Suppressor macrophage (primary cell): ENCODE measurements at places on chromosomes 7 and 10.

DNA sequence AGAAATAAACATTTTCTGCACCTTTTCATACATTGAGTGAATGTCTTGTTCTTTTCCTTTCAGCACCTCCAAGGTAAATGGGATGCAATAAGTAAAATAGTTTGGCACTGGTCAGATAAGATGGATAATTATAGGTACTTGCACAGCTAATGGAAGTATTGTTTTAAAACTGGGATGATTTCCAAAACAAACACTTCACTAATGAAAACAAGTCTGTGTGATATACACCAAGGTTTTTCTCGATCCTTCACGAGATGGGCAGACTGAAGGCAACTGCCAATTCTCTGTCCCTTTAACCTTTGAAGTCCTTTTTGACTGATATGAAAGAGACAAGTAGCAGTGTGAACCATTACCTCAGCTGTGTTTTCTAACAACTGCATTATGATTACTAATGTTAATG is 423.8 kb downstream of the GFRA1 start:
- DNase-seq, result no peak

DNA sequence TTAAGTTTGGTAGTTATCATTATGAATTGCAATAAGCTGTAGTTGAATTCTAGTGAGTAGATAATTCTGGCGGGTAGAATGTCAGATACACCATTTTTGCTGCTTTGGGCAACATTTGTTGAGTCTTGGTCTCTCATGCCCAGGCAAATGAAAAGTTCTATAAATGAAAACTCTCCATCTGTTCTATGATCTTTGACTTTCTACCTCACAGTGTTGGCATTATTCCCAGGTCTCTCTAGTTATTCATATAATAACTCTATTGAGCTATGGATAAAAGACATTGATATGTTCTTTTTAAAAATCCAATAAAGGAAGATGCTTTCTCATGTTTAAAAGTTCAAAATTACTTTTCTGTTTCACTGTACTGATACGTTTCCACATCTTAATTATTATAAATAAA is 415.3 kb upstream of the SEMA3D start:
- no peak for DNase-seq

- DNase-seq, result peak; percentile 67
Observed at GRCh38 chr7:138008588-138009349, 6.9 kb upstream of the CREB3L2 start.

GRCh38 chr7:38842746-38843145 is 66.2 kb downstream of the VPS41 start:
- DNase-seq, result no peak

DNA sequence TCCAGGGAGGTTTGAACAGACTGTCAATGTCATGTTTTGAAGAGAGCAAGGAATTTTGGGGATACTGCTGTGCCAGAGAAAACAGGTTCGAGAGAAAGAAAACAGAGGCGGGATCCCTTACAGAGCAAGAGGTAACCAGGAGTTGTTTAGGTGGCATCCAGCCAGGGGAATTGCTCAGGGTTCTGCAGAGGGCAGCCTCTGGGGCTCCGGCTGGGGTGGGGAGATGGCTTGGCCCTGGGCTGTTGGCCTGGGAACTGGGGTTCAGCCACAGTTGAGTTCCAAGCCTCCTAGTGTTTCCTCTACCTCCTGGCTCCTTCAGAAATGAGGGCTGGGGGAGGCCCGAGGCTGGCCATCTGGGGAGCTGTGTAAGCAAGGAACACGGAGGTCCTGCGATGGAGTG is 68.0 kb downstream of the CAMK1D start:
- no peak for DNase-seq

- DNase-seq, result peak; percentile 63
Observed at GRCh38 chr7:93194386-93194785, 31.9 kb downstream of the HEPACAM2 start.

DNA sequence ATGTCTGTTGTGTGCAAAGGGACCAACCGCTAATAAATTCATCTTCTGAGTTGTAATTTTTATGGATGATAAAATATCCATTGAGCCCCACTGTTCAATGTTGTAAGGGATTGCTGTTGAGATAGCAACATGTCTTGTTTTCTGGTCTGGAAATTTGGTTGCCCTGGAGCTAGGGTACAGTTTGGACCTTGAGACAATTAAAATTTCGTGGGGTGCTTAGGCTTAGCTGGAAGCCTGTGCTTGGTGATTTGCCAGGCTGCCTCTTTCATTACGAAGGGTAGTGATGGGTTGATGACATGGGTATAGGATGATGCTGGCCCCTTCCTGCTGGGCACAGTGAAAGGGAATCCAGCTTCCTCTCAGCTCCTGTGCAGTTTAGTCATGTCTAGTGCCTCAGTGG is 43.6 kb downstream of the PLCE1 start:
- no peak for DNase-seq

DNA sequence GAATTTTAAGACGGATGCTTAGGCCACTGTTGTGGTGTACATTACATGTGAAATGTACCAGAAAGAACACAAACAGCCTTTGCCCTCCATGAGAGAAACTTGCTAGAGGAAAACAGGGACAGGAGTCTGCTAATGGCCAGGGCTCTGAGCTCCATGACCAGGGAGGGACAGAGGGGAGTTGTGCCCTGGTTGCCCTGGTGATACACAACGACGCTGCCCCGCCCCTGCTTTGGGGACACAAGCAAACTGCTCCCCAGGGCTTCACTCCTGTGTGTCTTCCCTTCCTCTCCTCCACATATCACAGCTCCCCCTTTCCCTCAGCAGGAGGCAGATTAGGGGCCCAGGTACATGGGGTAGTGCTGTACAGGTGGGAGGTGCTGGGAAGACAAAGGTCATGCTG is 36.2 kb downstream of the AMPH start:
- DNase-seq, result no peak

DNA sequence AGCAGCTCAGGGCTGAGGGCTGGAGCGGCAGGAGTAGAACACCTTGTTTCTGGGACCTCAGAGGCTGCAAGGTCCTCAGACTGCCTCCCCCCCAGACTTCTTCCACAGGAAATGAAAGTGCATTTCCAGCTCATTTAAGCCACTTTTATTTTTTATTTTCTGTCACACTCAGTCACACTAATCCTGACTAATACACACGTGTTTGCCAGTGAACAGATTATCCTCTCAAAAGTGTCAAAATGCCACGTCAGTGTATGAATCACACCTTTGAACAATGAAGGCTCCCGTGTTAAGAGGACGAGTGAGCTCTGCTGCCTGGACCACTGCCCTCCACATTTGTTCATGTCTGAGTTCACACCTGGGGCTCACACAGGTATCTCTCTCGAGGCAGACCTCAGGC is 488.5 kb downstream of the DNAJB6 start:
- DNase-seq, result no peak

GRCh38 chr7:5795752-5796475 is 14.5 kb upstream of the RNF216 start:
- DNase-seq, result no peak

DNA sequence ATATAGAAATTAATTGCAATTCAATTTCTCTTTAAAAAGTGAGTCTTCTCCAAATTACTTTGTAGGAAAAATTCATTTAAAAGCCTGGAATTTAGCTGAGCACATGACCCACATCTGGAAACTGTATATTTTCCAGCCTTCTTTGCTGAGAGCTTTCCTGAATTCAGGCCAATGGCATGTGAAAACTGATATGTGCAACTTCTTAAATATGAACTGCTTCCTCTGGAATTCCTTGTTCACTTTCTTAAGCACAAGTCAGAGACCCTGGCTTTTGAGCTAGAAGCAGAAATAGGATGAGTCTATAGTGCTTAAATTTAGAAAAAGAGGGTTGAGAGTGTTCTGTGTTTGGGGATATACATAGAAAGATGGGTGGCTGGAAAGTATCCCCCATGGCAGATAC is 365.1 kb upstream of the MTPN start:
- DNase-seq, result no peak

- no peak for DNase-seq
Observed at GRCh38 chr7:46407125-46407524, 486.1 kb upstream of the IGFBP3 start.

GRCh38 chr10:72073708-72074573 is 14.4 kb downstream of the SPOCK2 start:
- no peak for DNase-seq

GRCh38 chr10:122519144-122519543 is 41.4 kb upstream of the DMBT1 start:
- no peak for DNase-seq

DNA sequence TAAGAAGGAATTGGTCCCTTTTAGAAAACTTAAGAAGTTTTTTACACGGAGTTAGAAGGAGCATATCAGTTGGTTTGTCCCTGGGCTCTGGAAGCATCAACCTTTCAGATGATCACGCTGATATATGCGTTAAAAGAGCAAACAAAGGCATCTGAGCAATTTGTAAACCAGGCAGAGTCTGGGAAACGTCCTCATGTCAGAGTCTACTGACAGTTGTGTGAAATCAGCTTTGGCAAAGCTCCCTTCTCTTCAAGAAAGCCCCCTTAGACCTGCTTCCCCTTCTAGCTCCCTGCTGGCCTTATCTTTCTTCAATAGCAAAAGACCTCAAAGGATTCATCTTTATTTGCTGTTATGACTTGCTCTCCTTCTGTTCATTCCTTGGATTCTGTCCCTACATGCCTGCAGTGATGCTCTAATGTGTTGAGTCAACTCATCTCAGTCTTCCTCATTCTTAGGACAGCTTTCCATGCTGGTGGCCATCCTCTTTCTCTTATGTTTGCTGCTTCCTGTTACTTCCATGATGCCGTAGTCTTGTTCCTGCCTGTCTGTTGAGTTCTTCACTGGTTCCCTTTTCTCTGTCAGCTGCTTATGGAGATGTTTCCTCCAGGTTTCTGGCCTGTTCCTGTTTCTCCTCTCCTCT is 106.5 kb upstream of the BMPER start:
- no peak for DNase-seq

GRCh38 chr10:97538411-97538810 is 34.2 kb upstream of the ANKRD2 start:
- DNase-seq, result no peak

GRCh38 chr10:76337641-76338040 is 906.2 kb downstream of the LRMDA start:
- no peak for DNase-seq

GRCh38 chr10:128704716-128705115 is 578.5 kb upstream of the MKI67 start:
- DNase-seq, result no peak

DNA sequence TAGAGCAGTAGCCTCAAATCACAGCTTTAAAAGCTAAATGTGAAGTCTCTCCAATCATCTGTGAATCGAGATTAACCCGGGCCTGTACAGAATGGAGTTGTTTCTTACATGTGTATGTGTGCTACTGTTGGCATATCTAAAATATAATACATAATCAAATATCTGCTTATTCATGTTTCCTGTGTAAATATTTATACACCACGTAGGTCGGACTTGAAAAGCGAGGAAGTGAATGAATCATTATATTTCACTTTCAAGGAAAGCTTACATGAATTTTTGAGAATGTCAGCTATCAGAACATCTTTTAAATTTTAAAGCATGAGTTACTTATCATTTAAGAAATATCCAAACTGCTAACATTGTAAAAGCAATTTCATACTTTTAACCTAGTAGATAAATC is 233.3 kb downstream of the SLC25A13 start:
- no peak for DNase-seq

GRCh38 chr7:118734541-118734940 is 510.0 kb downstream of the ANKRD7 start:
- DNase-seq, result no peak

DNA sequence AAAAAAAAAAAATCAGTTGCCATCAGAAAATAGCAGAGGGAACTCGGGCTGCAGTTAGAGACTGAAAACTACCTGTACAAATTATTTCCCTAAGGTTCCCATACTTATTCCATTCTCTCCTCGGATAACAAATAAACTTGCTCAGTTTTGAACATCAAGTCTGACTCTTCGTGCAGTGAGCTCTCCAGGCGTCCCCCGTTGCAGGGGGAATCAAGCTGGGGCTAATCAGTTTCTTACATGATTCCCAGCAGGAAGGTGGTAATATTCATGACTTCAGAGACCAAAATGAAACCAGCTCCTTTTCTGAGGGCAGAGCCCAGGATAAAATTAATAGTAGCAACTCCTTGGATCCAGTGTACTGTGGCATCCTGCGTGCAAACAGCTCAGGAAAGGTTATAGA is 135.3 kb downstream of the FRMD4A start:
- DNase-seq, result no peak

DNA sequence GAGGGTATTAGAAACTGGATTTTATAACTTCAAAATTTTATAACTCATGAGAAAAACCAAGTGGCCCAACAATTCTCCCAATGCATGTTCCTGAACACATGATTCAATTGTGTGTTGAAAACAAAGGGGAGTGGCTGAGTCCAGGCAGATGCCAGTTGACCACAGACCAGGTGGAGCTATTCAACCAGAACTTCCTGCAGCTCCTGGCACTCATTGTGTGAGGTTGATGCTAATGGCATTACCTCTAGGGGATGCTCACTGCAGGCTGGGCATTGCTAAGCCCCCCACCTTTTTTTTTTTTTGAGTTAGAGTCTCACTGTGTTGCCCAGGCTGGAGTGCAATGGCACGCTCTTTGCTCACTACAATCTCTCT is 20.3 kb downstream of the MYOF start:
- peak; percentile 37 for DNase-seq

DNA sequence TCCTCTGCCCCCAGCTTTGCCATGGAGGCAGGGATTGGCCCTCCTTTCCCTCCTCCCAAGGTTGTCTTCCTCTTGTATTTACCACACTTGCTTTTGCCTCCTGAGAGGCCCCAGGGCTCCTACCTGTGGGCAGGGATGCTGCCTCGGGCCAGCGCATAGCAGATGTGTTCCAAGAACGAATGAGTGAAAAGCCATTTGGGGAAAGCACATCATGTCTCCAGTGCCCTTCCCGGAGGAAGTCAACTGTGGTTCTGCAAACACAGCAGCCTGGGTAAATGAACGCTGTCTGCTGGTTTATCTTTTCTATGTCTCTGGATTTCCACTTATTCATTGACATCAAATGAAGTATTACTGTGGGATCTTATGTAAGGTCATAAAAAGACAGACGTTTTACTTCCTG is 161.7 kb downstream of the FANK1 start:
- no peak for DNase-seq

DNA sequence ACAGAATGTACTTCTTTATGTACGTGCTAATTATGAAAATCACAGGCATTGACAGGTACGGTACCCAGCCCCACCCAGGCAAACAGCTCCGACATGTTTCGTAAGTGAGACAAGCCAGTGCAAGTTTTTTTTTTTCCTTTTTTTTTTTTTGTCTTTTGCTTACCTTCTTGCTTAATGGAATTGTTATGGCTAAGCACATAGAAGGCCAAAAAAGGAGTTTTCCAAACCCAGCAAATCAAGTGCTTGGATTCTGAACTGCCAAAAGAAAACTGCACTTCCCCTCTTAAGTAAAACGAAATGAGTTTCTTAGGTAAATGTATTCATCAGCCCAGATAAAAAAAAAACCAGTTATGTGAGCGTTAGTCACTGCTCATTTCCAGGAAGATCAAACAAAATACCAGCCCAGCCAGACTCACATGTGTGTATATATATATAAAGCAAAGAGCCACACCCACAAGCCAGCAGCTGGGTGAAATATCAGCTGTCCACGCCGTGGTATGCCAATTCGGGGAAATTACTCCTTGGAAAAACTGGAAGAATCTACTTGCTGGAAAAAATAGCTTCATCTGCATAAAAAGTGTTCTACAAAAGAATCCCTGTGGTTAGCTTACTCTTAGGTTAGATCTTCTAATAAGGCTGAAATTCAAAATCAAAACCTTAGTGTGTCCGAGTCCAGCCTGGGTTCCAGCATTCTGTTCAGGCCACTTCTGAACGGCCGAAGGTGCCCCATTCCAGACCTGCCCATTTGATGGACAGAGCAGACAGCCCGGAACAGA is 8.0 kb downstream of the KLF6 start:
- DNase-seq, result peak; percentile 66
